ENCODE measurements at places on chromosomes 11 and 22.

- no peak for DNase-seq
Observed at GRCh38 chr11:110314366-110315095, 18.1 kb upstream of the RDX start.

DNA sequence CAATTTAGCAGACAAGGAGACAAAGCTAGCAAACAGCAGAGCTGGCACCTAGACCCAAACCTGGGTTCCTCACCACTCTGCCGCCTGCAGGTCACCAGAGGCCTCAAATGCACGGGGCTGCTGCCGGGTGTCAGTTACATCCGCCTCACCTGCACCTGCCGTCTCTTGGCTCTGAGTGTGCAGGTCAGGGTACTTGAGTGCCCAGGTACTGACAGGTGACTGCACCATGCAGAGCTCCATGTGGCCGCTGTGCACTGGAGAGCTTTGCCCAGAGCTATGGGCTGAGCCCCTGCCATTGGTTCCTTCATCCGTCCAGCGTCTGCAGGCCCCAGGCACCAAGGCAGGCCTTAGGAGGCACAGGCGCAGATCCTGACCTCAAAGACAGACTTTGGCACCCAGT is 35.0 kb downstream of the PDGFB start:
- no peak for DNase-seq

- no peak for DNase-seq
Observed at GRCh38 chr11:127481391-127481790, 480.8 kb upstream of the KIRREL3 start.

DNA sequence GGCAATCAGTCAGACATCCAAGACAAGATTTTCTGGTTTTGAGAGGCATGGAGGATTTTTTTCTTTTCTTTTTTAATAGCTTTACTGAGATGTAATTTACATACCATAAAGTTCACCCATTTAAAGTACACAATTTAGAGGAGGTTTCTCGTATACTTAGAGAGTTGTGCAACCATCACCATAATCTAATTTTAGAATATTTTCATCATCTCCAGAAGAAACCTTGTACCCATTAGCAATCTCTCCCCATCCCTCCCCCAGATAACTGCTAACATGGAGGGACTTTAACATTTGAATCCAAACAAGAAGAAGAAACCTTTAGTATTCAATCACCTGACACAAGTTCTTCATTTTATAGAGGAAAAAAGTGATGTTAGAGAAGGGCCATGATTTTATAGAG is 83.6 kb downstream of the CLPB start:
- no peak for DNase-seq

DNA sequence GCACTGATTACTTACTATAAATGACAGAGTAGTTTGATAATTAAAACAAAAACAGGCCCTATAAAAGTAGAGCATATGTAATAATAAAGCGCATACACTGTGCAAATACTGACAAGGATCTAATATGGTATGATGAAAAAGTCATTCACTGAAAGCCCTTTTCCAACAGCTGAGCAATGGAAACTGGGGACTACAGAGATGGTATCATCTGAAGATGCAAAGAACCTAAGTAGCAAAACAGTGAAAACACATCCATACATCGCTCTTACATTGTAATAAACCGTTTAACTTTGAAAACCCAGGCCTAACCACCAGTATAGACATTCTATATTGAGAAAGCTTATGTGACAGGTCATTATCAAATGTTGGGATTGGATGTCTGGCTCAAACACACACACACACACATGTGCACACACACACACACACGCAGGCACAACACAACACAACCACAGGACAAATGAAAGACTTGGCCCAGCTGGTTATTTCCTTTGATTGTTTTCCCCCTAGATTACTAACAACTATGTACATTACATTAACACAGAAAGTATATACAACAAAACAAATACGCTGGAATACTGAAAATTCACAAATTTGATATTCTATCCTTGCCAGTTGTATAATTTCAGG is 119.5 kb downstream of the APOL5 start:
- DNase-seq: no peak

GRCh38 chr11:13109616-13110015 is 100.5 kb downstream of the RASSF10 start:
- DNase-seq: no peak

DNA sequence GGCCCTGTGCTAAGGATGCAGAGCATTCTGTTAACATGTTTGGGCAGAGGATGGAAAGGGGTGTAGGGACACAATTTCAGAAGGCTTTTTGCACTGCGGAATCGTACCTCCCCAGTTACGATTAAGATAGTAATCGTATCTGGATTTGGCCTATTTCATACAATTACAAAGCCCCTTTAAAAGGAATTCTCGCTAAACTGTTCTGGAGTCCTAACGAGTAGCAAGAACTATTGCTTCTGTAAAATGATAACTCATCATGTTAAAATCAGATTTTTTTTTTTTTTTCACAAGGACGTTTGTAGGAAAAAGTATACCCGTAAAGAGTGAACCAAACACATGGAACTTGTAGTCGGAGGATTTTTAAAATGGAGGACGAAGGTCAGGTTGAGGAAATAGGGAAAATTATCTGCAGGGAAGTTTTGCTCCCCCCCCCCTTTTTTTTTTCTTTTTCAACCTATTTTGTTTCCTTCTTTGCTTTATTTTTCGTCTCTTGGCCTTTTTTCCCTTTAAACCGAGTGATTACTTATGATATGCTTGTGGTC is 934 bp downstream of the HSD17B12 start:
- DNase-seq: no peak

- DNase-seq: no peak
Observed at GRCh38 chr22:23718371-23719165, 27.8 kb downstream of the RGL4 start.

GRCh38 chr22:24200619-24201212 is 19.4 kb downstream of the SUSD2 start:
- no peak for DNase-seq

- DNase-seq: no peak
Observed at GRCh38 chr11:120511116-120511819, at the start of gene GRIK4. TSS of gene GRIK4 (plus strand) at chr11:120511748. CDS start at chr11:120660319, 148,571 bp downstream.

DNA sequence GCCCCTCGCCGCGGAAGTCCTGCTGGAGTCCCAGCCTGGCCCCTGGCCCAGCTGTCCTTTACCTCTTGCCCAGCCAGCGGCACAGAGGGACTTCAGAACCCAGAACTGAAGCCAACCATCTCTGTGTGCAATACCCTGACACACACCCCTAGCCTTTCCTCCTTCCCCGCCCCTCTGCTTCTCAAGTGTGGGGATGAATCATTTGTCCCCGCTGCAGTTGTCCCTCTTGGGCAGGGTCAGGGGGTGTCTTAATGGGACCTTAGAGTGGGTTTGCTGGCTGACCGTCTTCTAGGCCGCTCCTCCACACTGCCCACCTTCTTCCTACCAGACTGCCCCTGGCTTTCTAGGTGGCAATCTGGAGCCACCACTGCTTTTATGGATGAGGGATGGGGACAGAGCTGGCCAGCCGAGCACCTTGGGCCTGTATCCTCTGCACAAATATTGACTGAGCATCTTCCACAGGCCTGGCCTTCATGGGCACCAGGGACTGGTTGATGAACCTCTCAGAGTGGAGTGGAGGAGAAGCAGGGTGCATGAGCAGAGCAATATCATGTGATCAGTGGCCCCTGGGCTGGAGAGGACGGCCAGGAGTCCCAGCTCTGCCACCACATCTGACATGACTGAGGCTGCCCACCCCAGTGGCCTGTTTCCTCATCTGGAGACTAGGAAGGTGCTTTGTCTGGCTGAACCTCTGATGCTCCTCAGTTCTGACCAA is 668 bp upstream of the CHST1 start:
- no peak for DNase-seq

DNA sequence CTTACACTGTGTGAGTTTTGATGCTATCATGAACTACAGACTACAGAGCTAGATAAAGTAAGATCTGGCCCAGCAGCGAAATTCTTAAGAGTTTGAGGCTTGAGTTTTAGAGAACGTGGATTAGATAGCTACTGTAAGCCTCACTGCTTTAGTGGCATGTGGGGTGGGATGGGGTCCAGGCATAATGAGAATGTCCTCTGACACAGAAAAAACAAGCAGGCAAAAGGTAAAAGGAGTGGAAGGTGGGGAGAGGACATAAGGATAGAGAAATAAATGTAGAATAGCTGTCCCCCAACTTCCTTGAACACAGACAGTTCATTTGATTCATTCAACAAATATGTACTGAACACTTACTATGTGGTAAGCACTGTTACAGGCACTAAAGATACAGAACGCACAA is 324.5 kb upstream of the PITPNB start:
- DNase-seq: no peak

DNA sequence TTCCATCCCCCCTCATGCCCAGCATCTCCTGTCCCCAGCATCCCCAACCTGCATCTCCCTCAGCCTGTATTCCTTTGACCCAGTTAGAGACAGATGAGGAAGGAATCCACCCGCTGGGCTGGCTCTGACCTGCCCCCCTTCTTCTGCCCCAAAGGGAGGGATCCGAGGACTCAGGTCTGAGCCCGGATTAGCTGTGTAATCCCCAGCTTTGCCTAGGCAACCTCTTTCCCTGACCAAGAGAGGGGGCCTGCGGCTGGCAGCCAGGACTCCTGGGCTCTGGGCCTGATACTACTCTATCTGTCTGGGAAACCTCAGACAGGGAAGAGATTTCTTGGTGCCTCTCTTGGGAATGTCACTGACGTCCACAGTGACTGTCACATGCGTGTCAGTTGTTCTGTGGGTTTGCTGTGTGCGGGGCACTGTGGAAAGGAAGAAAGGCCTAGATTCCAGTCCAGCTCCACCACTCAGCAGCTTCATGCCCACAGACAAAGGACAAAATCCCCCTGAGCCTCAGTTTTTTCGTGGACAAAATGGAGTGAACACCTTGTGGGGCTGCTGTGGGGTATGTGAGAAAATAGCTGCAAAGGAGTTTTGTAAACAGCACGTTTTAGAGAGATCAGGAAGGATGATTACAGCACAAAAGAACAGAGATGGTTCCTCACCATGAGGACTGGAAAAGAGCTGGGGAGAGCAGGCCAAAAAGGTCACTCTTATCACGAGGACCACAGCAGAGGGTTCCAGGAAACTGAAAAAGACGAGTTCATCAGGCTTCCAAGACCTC is 1.3 kb upstream of the NDUFV1 start:
- DNase-seq: no peak

DNA sequence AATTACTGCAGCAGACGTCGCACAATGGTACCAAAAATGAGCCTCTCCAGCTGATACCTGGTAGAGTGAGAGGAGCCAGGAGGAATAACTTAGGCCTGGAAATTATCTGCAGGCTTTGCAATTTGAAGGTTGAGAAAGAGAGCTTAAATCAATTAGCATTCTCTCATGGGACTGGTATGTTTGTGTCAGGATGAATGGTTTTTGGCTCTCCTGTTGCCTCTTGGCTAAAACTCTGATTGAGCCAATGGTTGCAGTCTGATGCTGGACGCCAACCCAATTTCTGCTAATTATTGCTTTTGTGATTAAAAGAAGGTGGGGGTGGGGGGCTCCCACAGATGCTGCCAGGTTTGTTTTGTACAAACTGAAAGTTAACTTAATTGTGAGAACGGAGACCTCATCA is 12.5 kb upstream of the NELL1 start:
- DNase-seq: no peak

- DNase-seq: no peak
Observed at GRCh38 chr22:36362932-36363331, 24.8 kb downstream of the MYH9 start.

DNA sequence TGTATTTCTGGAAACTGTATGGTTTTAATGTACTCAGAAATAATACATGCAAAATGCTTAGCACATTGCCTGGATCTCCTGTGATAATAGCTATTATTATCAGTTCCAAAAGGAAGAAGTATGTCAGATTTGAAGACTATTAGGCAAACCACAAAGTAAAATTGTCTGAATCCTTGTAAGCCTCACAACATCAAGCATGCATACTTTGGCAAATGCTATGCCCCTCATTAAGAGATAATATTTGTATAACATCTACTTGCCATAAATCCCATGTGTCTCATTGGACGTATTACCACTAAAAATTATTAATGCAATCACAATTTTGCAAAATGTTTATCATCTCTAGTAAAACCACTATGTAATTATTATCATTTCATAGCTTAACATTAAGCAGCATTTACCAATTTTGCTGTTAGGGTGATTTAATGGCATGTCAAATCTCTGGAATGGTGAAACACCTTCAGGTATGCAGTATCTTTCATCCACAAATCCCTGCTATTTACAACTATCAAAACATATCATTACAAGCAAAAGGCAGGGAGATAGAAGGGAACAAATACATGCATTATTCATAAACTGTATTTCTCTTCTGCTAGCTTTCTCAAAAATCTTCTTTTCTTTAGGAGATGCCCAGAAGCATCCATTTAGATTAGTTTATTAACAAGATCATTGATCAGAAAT is 974.6 kb upstream of the RAG2 start:
- no peak for DNase-seq

DNA sequence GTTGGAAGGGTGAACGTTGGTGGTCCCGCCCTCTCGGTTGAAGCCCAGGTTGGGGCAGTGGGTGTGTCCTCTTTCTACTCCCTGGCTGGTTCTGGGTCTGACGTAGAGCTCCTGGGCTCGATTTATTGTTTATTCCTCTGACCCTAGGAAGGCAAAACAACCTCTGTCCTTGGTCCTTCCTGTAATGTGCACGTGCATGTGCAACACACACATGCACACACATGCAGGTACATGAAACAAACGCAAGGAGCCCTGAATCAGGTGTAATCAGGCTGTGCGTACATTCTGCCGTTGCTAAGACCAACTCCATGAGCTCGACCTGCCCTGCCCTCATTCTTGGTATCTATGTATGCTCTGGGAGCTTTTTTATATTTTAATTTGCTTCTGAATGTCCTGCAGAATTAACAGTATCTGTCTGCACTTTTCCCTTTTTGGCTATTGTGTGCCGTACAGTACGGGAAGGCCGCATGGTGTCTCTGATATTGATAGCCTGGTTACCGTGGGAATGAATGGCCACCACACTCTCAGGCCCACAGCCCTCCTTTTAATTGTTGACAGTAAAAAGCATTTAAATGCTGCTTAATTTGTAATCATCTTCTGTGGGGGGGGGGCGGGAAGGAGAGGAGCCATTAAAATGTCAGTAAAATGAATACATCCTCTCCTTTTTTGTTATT is 66.0 kb upstream of the NNMT start:
- no peak for DNase-seq

- no peak for DNase-seq
Observed at GRCh38 chr11:70745941-70746340, 347.6 kb downstream of the CTTN start.

Data from cortex of kidney (tissue), 1 donor.